ENCODE measurements at places on chromosomes 7 and 10.

- no peak for ATAC-seq
Observed at GRCh38 chr7:3272691-3273141, 28.3 kb upstream of the SDK1 start.

DNA sequence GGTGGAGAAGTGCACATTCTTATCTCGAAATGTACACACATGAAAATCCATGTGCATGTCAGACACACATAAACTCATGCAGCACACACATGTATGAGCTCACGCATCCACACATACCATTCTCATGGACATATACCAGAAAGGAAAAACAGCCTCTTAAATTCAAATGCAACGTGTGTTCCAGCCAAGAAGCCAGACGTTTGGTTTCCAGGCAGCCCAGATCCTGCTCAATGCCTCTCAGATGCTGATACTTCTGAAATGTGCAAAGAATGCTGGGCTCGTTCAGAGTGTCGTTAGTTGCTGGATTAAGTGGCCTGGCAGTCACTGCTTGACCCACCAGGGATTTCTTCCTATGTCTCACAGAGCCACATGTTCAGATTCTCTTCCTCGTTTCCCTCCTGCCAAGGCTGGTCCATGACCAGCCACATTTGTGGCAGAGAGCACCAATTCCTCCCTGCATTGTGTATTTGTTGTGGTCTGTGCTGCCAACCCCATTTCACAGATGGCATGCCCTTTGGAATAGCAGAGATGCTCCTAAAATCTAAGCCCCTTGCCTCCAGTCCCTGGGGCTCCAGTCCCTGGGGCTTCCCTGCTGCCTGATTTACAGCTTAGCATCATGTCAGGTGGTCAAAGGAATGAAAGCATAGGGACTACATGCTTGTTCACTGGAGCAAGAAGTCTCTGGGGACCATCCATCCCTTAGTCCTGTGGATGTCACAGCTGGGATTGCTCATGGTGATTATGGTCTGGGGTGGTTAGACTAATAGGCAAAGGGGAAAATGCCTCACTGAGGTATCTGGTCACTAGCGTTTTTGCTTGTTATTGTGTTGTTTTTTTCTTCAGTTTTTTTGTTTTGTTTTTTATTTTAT, 426.6 kb downstream of the PLXNA4 start:
- no peak for ATAC-seq

- no peak for ATAC-seq
Observed at GRCh38 chr7:14835384-14835783, 67.2 kb downstream of the DGKB start.

DNA sequence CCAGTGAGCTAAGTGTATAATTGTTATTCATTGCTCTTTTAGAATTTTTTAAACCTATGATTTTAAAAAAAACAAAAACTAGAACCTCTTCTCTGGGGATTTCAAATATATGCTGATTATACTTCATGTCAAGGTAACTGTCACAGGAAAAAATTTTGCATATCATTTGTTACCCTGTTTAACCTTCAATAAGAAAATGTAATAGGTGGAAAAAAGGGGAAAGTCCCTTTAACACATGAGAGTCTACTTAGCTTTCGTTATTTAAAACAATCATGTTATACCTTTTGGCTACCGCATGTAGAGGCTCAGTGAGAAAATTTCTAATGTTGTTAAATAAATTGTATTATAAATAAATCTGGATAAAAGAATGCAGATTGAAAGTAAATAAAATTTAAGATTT, 190.1 kb upstream of the AKR1E2 start:
- ATAC-seq, result no peak

- no peak for ATAC-seq
Observed at GRCh38 chr10:52463826-52464225, 149.7 kb downstream of the DKK1 start.

- ATAC-seq, result no peak
Observed at GRCh38 chr10:129653861-129654260, 186.8 kb downstream of the MGMT start.

DNA sequence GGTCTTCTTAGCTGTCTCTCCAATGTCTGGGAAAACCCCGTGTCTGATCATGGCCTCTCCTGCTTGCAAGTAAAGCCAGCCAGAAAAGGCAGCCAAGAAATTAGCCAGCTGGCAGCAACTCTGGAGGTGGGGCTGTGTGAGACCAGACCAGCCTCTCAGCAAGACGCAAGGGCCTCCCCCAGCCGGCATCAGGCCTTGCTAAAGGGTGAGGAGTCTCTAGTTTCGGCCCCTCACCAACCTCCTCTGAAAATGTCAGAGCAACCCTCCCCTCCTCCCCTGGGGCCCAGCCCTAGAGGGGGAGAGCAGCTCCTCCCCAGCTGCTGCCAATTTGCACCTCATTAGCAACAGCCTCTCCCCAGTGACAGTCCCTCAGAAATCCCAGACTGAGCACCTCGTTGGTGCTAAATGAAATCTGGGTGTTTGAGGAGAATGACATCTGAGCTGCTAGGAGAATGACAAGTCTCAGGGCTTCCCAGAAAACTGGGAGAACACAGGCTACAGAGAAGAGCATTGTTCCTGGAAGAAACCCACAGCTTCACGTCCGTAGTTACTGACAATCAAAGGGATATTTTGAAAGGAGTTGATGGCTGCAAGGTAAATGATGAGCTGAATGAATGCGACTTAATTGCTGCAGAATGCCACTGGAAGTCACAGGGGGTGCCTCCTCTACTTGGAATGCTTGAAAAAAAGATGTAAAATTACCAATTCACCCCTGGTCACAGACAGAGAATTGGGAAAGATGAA, 25.9 kb downstream of the DGKI start:
- no peak for ATAC-seq

- ATAC-seq, result no peak
Observed at GRCh38 chr10:109902992-109903947, 20.0 kb downstream of the XPNPEP1 start.

GRCh38 chr7:65239324-65239706, 134.3 kb upstream of the ZNF92 start:
- peak; percentile 32 for ATAC-seq

- no peak for ATAC-seq
Observed at GRCh38 chr7:141227454-141227853, 153.6 kb downstream of the TMEM178B start.

- ATAC-seq, result no peak
Observed at GRCh38 chr10:72043016-72043834, 45.1 kb downstream of the SPOCK2 start.
